ENCODE measurements at places on chromosomes 4 and X. TPM values are rescaled to one million over a fixed set of nuclear protein-coding genes. Genes with fewer than 3 reads are reported as not detected.

DNA sequence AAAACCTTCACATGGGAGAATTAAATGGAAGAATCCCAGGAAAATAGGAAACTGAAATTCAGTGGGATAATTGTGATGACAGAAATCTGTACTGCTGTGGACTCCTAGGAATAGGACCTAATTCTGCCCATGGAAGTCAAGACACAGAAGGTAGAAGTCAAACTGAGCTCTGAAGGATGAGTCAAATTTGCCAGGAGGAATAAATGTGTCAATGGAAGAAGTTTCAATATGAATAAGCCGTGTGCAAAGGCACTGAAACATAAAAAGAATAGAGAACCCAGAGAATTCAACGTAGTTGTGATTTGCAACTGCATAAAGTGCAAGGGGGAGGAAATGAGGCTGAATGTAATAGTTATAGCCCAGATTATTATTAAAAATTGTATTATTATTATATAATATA is 11.6 kb downstream of the ENAM start:
- DNase-seq, result no peak

GRCh38 chrX:134374294-134374693 is 85.7 kb upstream of the HPRT1 start:
- peak; percentile 22 for DNase-seq

The HS3ST1 gene
- total RNA-seq, result 1.8 TPM

The ALB gene
- total RNA-seq, result not detected
